Stimulated activated naive CD8-positive, alpha-beta T cell treated with anti-CD3 and anti-CD28 coated beads, Interleukin-15, amount 100 ng/mL, for 72 hours (primary cell): ENCODE measurements at places on chromosomes 3 and 15.

DNA sequence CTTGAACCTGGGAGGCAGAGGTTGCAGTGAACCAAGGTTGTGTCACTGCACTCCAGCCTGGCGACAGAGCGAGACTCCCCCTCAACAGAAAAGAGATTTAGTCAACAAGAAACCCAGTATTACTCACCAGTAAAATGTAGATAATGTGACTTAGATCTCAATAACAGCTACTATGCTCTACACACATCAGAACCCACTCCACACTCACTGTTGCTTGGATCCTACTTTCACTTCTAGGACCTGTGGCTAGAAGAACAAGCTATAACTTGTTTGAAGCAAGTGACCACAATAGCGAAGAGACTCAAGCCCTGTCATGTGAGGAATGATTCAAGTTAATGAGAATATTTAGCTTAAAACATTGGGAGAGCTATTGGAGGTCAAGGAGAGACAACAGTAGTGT lies 100.7 kb downstream of the ANXA2 start:
- no peak for DNase-seq

DNA sequence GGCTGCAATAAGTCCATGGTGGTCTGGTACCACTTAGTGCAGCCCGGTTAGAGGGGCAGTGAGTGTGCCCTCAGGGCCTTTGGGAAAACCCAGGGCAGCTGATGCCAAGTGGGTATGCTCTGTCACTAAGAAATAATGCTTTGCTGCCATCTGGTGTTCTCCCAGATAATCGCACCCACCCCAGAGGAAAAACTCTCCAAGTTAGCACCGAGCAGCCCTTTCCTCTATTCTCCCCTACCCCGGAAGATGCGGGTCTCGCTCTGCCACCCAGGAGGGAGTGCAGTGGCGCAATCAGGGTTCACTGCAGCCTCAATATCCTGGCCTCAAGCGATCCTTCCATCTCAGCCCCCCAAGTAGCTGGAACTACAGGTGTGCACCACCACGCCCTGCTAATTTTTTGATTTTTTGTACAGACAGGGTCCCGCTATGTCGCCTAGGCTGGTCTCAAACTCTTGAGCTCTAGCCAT lies 21.3 kb upstream of the DAPK2 start:
- peak; percentile 65 for DNase-seq

DNA sequence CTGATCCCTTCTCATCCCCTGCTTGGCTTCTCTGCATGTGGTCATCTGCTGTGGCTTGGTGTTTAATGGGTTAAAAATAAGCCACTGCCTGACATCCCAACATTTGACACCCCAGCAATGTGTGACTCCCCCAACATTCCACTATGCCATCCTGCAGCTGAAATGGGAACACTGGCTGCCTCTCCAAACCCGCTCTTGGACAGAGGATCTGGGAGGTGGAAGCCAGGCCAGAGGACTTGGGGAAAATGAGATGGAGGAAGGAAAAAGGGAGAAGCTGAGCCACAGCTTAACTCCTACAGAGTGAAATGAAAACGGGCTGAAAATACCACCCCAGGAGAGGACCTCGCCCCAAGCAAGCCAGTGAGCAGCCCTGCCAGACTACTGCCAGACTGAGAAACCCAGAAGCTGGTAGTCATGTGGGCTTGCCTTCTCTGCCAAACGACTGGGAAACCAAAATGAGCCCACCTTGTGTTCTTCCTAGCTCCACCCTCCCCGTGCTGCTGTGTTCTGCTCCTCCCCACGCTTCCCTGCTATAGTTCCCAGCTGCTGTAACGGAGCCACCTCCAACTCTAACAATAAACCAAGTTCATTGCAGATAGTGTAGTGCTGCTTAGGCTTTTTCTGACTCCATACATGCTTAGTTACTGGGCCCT lies 13.7 kb downstream of the MAP1A start:
- DNase-seq: no peak

DNA sequence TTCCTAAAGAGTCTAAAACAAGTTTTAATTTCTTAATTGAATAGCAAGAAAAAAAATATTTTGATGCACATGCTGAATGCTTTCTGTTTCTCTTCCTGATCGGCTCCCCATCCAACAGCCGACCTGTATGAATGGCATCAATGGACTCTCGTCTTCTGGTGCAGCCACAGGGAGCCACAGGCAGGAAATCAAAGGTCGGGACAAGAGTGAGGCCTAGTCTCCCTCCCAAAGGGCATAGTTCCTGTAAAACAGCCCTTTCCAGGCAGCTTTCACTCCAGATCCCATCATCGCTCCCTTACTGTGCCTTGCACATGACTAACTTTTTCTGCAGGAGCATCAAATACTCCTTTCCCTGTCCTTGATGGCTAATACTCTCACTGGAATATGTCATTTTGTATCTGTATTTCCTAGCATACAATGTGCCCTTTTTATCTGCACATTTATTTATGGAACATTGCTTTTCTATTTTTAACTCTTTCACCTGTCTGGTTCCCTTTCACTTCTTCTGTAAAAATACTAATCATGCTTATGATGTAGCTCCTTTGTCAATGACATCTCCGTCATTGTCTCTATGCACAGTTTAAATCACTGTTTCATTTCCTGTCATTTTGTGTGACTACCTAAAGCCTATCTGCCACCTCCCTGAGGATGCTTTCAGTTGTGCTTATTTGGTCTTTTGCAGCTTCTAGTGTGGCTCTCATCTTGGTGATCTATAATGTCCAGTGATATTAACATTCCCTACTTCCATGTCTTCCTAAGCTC lies 326.2 kb downstream of the CTNNB1 start:
- DNase-seq: no peak

GRCh38 chr15:63778800-63779199 lies 54.9 kb downstream of the HERC1 start:
- no peak for DNase-seq

GRCh38 chr3:187739094-187739560 lies 6.1 kb downstream of the BCL6 start:
- peak; percentile 53 for DNase-seq

- DNase-seq: no peak
Observed at GRCh38 chr15:75669879-75670212, 22.1 kb downstream of the SNX33 start.
